Activated CD4-positive, alpha-beta T cell treated with anti-CD3 and anti-CD28 coated beads, Interleukin-2, amount 10 ng/mL, durations not matched to agents 7 days and 5 days (primary cell): ENCODE measurements at places on chromosomes 7 and 10.

DNA sequence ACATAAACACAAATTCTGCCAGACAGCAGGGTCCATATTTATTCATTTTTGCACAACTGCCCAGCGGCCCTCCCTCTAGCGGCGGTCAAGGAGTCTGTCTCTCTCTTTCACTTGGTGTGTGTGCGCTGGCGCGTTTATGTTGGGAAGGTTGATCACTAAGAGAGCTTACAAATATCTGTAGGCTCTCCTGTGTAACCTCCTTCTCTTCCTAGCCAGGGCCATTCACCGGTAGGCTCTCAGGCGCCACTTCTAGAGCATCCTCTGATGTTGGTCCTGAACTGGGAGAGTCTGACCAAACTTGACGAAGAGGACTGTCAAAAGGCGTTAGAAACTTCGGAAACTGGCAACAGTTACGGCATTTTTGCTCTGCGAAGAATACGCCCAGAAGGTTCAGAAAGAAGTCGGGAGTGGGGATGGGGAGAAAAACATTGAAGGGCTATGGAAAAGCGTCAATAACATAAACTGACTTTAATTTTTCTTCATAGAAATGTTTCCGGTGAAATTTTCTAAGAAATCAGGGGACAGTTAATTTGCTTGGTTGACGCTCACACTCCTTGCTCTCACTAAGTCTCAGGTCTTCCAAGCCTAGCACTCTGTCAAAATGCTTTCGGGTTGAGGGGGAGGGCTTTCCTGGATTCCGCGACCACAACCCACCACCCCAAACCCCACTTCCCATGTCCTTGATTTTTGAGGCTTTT, 731.1 kb downstream of the ZWINT start:
- no peak for DNase-seq

- no peak for DNase-seq
Measured at GRCh38 chr7:105585850-105586500, 4.7 kb upstream of the EFCAB10 start.

DNA sequence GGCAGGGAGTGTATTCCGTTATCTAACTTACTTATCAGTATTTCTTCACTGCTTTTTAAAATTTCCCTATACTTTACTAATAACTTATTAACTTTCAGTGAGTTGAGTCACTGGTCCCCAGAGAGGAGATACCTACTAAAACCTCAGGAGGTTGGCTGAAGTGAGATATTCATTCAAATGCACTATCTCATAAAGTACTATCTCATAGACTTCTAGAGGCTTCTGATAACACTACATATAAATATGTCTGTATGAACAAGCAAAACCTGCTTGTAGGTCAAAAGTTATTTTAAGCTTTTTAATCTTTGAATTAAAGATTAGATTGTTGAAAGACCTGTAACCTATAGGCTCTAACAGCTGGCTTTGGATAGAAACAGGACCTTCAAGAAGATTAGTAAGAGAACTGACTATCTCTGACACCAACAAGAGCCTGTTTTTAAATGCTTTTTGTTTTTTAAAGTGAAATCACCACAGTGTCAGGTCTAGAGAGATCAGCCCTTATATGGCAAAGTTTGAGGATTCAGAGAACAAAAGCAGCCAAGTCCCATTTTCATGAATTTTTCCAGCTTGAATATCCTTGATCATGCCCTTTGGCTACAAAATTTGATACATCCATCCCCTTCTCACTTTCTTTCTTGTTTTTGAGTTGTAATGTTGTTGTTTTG, 242.2 kb downstream of the ARL4A start:
- DNase-seq, result no peak

DNA sequence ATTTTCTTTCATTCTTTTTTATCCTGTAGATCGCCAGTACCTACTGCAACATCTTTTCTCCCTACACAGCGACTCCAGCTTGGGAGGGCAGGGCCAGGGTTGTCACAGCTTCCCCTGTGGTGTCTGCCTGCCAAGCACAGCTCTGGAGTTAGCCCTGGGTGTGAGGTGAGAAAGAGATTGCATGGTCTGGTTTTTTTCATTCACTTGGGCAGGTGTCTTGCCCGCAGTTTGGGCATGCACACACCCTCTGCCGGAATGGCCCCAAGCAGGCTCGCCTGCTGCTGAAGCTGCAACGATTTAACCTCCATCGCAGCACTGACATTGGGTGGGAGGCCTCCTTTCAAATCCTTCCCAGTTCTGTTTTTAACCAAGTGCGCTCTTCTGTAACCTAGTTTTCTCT, 132.8 kb downstream of the WNT2 start:
- DNase-seq, result no peak

DNA sequence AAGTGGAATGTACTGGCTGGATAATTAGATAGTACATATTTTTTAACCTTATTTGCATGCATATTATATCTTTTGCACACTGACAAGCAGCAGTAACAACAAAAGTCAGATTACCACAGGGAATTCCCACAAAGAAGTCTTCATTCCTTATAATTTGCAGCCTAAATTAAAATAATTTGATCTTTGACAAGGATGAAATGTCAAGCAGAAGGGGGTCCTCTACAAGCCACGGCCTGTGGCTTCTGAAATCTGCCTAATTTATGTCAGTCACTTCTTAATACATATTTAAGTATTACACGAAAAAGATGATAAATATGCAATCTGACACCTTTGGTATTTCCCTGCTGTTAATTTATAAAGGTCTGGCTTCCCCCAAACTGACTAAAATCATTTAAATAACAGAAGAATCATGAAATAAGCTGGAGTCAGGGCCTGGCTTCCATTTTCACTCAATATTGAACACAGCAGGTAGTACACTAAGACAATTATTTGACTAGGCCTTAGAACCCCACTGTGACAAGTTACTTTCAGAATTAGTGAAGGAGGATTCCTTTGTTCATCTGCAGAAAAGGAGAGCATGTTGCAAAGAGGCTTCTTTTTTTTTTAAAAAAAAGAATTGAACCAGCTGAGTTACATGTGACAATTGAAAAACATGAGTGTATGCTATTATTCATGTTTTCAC, 351.1 kb upstream of the ETV1 start:
- no peak for DNase-seq

DNA sequence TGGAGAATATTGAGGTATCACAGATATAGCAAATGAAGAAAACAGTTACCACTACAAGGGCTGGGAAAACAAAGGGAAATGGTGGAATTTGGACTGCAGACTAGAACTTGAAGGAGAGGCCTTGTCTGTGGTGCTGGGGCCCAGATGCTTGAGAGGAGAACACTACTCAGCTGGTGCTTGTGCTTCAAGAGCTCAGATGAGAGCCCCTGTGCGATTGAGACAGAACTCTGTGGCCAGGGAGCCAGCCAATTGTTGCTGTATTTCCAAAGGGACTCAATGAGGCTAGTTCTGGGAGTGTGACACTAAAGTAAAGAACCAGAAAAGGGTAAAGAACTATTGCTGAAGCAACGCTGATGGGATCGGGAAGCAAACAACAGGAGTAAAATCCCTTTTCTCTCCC, 406.5 kb upstream of the SEMA3D start:
- no peak for DNase-seq

DNA sequence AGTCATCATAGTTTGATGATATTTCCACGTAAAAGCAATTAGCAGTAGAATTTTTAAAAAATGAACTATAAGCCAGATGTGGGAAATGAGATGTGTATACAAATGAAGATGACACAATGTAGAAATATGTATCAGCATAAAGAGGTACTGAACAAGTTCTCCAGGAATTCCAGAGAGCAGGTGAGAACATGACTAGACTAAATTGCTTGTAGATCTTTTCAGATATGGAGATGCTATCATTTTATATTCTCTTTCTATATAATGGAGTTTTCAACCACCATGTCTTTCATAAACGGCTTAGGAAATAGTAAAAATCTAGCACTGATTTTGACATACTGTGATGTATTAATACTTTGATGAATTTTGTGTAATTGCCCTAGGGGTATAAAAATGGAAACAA, 130.9 kb downstream of the SEMA3D start:
- DNase-seq, result no peak

DNA sequence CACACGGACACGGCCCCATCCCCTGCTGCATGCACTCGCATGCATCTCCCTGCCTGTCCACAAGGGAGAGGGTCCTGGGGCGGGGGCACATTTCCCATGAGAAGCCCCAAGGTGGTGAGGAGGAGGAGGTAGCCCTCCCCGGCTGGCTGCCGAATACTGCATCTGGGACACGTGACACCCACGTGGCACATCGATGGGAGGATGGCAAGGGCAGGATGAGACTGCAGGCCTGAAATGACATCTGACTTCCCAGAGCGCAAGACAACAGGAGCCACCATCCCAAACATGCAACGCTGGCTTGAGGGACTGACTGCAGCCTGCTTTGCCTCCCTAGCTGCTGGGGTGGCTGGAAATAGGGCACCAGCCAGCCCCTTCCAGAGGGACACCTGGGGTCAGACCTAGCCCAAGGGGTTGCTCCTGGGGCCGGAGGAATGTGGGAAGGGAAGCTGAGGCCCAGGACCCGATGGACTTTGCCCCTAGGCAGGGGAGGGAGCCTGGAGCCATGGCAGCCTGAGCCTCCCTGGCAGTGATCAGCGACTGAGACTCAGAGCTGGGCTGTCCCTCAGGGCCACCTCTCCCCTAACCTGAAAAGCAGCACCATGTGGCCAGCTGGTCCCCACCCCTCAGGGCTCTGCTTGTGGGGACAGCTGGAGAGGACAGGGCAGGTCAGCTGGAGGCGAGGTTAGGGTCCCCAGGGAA, 16.1 kb downstream of the BUD23 start:
- no peak for DNase-seq

- no peak for DNase-seq
Measured at GRCh38 chr10:29617880-29618340, 16.9 kb downstream of the SVIL start.

DNA sequence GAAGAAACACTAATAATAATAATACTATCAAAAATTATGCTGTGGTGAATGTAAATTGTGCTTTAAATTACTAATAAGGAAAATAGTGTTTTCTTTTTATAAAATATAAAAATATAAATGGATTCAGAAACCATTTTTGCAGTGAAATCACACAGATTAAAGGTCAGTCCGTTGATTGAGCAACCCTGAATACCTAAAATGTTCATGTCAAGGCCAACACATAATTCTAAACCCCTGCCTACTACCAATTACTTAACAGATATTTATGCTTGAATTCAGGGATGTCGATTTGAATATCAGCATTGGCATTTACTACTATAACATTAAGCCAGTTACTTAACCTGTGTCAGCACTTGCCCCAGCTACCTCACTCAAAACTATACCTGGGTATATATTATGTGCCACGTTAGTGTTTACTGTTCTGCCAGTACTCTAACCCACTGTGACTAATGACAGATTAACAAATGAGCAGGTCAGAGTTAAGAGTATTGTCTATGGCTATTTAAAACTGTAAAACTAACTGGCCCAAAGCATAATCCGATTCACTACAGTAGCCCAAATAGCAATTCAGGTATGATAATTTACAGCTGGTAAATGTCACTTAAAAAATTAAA, 165.0 kb downstream of the KMT2E start:
- no peak for DNase-seq

- no peak for DNase-seq
Measured at GRCh38 chr10:105070952-105071351, 429.9 kb downstream of the SORCS3 start.

- DNase-seq, result no peak
Measured at GRCh38 chr7:111833466-111833865, 271.2 kb upstream of the IMMP2L start.

DNA sequence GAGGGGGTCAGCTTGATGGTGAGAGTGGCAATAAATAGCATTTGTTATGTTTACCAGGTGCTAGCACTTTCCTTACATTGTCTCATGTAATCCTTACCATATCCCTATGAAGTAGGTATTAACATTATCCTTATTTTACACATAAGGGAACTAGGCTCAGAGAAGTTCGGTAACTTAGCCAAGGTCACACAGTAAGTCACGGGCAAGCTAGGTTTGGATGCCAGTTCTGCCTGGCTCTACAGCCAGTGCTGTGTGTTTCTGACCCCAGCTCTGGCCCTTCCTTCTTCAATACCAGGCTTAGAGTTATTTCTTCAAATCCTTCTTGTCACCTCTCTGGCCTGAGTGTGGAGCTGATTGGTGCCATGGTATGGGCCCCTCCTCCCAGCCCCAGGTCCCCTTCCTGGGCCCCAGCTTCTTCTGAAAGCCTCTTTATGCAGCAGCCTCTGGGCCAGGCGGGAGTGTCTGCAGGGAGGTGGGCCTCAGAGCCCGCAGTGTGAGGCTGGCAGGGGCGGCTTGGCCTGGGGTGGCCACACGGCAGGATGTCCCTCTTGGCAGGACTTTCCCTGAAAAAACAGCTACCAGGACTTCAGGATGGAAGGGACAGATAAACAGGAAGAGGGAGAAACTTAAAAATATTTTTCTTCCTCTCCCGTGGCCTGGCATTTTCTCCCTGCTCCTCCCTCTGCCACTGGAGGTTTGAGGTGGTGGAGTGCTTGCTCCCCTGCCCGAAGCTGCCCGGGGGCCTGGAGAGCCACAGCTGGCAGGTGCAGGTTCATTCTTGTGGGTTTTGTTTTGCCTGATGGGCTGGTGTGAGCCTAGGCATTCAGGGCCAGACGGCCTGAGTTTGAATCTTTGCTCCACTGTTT, 20.6 kb downstream of the PALD1 start:
- DNase-seq, result no peak

DNA sequence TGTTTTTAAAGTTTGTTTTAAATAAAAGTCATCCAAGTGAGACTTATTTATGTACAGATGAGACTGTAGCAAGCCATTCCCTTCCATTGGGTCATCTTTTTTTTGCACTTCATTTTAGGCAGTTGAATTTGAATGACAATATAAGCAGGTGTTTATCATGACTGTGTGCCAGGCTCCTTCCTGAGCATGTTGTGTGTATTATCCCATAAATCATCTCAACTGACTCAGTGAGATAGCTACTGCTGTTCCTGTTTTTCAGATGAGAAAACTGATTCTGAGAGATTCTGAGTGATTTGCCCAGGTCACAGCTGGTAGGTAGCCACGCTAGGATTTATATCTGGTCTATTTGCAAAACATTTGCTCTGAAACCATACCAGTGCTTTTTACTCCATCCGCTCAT, 11.7 kb downstream of the TMEM254 start:
- DNase-seq, result no peak

DNA sequence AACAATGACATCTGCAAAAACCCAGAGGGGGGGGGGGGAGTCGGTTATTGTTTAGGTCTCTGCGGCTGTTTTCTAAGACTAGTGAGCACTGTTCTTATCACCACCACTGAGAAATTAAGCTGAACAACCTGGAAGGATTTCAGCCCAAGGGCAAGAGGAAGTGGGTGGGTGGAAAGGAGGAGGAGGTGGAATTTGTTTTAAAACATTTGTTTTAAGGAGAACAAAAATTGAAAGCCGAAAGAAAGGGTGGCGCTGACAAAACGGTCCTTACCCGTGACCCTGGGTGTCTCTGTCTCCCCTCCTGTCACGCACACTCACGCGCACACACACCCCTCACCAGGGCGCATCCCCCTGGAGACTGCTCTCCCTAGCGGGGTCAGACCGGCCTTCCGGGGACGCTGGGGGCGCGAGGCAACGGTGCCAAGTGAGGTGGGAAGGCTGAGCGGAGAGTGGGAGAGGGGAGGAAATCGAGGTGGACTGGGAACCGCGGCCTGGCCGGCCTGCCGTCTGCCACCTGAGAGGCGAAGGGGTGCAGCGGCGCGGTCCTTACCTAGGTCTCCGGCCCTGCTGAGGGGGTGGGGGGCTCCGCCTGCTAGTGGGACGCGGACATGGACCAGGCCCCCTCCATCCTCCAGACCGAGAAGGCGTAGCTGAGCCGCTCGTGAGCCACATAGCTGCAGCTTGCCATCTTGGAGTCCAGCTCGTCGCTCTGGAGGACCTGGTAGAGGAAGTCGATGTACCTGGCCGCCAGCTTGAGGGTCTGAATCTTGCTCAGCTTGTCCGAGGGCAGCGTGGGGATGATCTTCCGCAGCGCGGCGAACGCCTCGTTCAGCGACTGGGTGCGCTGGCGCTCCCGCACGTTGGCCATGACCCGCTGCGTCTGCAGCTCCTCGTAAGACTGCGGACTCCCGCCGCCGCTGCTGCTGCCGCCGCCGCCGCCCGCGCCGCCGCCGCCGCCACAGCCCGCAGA, 1.0 kb downstream of the TWIST1 start:
- DNase-seq, result no peak
